Heart right ventricle (tissue), 16 donors: ENCODE measurements at places on chromosomes 7 and 10. TPM values are rescaled to one million over a fixed set of nuclear protein-coding genes. Genes with fewer than 3 reads are reported as not detected.

The ETV1 gene
- 53.6 TPM for total RNA-seq

The RAB11FIP2 gene
- 13.7 TPM for total RNA-seq

The GIMAP4 gene
- 21.8 TPM for total RNA-seq

The ZNF365 gene
- total RNA-seq = 0.45 TPM

DNA sequence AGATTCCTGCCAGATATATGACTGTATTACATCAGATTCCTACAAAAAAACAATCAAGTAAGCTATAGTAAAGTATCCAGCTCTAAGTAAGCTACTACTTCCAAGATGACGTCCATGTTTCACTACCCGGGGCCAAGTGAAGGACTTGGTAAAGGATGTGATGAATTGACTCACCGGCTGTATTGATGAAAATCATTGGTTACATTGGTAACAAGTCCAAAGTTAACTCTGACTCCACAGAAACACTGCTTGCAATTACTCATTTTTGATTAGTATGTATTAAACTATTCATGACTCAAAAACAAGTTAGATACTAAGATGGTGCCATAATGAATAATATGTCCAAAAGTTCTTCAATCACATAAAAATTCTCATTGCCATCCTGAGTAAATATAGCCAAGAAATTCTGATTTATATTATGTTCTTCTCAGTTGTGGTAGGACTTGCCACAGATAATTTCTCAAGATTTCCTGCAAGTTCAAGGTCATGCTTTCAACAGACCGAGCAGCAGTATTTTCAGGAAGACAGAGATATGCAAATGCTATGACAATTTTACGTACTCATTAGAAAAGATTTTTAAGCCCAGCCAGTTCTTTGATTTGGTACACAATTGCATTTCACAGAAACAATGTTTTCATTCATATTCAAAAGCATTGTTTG, 12.6 kb upstream of the DNAJC1 start:
- no peak for DNase-seq

The LRRN3 gene
- 3.2 TPM for total RNA-seq

DNA sequence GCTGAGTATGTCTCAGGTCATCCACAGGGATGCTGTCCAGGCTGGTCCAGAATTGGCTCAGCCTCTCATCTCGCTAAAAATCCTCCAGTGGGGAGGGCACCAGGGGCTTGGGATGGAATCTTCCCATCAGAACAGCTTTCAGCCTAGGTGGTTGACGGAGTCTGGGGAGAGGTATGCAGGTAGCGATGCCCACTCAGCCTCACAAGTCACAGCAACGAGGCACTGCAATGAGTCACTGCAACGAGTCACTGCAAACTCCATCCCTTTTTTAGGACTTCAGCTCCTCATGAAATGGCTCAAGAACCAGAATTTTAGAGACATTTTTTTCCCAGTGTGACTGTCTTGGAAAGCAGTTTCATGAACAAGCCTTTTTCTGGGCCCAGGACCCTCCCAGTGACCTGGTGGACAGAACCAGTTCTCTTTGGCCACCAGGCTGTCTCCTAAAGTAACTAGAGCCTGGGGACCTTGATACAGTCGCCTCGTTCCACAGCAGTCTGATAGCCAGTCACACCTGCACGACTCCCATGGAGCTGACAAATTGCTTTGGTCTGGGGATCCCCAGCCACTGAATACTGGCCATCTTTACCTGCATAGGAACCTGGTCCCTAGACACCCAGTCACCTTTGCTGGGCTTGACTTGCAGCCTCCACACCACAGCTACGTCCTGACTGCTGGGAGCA, 41.3 kb upstream of the PPP2R2D start:
- DNase-seq = no peak

The CYP2E1 gene
- total RNA-seq = 1.4 TPM

The RNLS gene
- 18.2 TPM for total RNA-seq

DNA sequence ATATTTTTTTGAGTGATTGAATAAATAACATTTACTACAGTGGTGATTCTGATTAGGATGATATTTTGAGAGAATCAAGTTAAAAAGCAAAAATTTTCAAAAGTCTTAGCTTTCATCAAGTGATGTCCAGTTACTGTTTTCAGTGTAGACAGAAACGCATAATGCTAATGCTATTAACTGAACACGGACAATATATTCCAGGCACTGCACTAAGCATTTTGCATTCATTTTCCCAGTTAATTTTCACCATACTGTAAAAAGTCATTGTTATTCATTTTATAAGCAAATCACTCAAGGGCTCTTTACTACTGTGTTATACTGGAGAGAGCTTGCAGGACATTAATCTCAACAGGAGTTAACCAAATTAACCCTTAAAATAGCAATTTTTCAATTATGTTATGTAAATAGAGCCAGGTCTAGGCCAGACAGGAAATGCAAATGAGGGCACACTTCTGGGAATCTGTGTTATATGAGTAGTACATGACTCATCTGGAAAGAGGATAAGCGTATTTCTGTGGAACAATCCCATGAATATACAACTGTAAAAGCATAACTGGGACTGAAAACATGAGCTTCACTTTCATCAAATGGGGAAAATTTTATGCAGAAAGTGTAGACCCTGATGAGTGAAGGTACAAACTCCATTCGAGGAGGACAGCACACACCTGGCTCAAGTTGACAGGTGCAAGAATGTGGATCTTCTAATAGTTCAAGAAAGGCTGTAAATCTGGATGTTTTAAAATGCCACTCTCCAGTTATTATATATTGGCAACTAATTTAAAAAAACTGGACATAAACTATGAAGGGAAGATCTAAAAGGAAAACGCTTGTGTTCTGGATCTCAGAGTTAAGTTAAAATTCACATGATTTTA, 75.4 kb downstream of the ANK3 start:
- no peak for DNase-seq

The PDE6C gene
- total RNA-seq = not detected

GRCh38 chr7:70463352-70463938, 668.5 kb upstream of the GALNT17 start:
- DNase-seq = no peak

The IKZF1 gene
- 1.5 TPM for total RNA-seq

The HOXA9 gene
- not detected for total RNA-seq

The EN2 gene
- total RNA-seq = not detected

The CFAP69 gene
- total RNA-seq = 1.0 TPM

The SPDYE6 gene
- total RNA-seq = not detected

- no peak for DNase-seq
Measured at GRCh38 chr10:95861386-95861785, 46.4 kb upstream of the CC2D2B start.

DNA sequence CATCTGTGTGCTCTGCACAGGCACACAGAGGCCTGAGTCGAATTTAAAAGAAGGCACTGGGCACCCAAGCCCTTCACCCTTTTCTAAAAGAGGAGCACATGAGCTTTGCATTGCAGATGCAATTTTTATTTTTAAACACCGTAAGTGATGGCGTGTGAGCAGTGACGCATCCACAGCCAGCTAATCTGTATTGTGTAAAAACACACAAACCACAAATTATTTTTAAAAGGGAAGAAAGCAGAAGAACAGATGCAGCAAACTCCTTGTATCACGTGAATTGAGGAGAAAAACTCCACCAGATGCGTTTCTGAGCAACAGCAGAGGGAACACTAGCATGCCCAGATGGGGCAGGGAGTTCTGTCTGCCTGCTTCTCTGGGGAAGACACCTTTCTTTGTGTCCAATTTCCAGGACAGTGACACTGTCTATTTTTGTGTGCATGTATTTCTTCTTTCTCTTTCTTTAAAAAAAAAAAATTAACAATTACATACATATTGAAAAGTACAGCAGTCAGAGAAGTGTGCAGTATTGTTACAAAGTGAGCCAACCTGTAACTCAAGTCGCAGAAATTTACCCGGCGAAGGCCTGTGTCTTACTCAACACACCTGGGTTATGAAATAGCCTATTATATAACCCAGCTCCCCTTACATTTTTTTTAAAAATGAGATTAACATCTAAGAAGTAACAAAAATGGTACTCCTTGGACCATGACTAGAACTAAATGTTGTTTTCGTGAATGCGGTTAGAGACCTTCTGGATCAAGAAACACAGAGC, 39.2 kb downstream of the EEPD1 start:
- no peak for DNase-seq
